ENCODE measurements at places on chromosomes 2 and 18.
A peak's percentile ranks its signal among the peaks of the same experiment; 100 is the strongest.

- no peak for DNase-seq
Measured at GRCh38 chr18:62711781-62712180, 3.6 kb upstream of the PHLPP1 start.

DNA sequence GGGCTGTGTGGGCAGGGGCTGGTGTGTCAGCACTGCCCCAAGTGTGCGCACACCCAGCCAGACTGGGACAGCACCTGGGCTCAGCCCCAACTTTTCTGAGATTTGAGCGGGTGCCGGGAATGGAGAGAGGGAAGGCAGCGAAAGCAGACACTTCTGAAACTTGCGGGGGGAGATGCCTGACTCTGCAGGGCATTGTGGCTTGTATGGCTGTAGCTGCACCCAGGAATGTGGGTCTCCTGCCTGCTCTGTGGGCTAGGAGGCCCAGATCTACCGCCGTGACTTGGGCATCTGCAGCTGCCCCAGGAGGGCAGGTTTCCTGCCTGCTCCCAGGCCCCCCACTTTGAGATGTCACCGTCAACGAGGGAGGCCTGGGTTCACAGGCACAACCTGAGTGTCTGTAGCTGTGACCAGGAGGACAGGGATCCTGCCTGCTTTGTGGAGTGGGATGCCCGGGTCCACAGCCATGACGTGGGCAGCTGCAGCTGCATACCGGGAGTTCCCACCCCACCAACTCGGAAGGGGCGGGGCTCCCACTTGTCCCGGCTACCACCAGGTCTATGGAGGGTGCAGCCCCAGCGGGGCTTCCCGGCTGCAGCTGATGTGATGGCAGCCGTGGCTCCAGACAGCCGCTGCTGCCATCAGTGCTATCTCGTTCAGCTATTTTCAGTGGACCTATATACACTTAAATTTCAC is 95.3 kb downstream of the DOK6 start:
- DNase-seq: no peak

GRCh38 chr2:65300761-65301711 is 73.4 kb downstream of the ACTR2 start:
- peak; percentile 66 for DNase-seq

DNA sequence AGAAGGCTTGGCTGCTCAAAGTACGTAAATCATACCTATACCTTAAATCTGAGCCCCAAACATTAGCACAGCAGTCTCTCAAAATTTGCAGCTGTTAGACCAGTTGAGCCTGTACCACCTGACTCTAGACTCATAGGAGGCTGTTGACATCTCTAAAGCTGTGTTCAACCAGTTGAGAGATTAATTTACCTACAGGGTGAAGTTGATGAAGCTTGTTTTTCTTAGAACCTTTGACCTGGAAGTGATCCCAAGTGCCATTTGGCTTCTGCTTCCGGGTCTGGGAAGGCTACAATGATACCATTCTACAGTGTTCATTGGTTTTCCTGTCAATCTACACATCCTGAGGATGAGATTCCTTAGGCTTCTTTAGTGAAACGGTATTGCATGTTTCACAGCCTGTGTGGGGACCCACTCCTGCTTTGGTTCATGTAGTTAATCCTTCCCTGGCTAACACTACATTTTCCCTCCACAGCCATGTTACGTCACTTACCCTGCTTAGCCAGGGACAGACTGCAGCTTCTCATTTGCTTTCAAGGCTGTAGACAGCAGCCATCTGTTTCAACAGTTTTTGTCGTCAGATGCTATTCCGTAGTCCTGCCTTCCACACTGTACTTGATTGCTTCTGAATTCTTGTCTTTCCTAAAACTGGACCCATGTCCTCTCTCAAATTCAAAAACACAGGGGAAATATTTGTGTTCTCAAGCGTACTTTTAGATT is 4.7 kb upstream of the IL1RL2 start:
- DNase-seq: peak; percentile 78

- no peak for DNase-seq
Measured at GRCh38 chr18:41948544-41949110, 6.4 kb upstream of the PIK3C3 start.

GRCh38 chr2:218856167-218856895 is 3.3 kb upstream of the WNT6 start:
- no peak for DNase-seq

GRCh38 chr2:204434660-204435462 is 110.4 kb upstream of the PARD3B start:
- DNase-seq: no peak

- no peak for DNase-seq
Measured at GRCh38 chr2:176138923-176139660, 9.6 kb downstream of the HOXD8 start.

- DNase-seq: no peak
Measured at GRCh38 chr2:11326677-11327211, 17.7 kb downstream of the ROCK2 start.

DNA sequence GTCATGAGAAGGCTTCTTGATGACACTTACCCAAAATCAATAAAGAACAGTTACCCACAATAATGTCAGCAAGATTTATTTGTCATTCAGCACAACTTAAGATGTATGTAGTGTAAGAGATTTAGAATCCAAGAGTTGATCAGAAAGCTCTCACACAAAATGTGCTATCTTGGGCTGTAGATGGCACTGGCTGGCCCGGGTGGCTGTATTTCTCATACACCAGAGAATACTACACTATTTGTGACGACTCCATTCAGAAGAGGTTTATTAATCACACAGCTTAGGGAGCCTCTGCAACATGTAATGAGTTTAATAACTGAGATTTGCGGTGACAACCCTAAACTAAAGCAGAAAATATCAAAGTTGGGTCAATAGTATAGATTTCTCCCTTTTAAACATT is 530.4 kb upstream of the KLHL29 start:
- no peak for DNase-seq

DNA sequence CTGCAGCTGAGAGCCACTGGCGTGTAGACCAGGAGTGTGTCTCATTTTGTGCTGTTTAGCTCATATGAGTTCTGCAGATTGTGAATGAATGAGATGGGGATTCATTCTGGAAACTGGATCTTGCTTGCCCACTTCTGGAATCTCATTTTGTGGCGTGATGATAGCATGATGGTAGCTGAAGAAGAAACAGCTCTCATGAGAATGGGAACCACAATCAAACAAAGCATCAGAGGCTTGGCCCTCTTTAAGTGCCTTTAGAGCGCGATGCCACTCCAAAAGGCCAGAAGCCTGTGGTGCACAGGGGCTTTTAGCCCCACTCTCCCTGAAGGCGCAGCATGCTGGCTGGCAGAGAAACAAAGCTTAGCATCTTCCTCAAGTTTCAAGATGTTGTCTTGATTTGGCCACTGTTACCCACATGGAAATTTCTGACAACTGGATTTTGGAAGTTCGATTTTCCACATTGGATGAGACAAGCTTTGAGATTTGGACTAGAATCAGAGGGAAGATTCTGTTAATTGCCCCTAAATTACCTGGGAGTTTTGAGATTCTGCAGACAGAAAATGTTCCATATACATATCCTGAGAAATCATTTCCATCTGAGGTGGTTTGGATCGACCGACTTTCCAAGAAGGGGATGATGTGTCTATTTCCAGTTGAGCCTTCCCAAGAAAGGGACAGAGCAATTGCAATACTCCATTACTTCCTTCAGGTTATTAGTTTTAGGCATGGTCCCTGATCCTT is 234.5 kb downstream of the VAPA start:
- DNase-seq: no peak

DNA sequence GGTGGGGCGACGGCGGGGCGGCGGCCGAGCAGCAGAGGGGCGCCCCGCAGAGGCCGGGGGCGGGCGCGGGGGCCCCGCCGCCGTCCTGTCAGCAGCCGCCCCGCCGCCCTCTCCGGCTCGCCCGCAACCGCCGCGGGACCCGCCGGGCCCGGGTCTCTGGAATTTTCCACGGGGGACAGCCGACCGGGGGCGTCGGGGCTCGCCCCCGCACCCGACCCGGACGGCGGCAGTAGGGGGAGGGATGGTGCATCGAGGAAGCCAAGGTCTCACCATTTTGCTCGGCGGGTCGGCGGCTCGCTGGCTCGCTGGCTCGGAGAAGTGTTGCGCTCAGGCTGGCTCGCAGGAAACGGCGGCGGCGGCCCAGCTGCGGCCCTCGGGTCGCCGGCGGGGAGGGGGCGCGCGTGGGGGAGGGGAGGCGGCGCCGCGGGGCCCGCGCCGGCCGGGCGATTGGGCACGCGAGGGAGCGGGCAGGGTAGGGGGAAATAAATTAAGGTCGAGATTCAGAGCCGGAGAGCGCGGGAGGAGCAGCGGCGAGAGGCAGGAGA is 405 bp downstream of the PPP3R1 start:
- DNase-seq: no peak

DNA sequence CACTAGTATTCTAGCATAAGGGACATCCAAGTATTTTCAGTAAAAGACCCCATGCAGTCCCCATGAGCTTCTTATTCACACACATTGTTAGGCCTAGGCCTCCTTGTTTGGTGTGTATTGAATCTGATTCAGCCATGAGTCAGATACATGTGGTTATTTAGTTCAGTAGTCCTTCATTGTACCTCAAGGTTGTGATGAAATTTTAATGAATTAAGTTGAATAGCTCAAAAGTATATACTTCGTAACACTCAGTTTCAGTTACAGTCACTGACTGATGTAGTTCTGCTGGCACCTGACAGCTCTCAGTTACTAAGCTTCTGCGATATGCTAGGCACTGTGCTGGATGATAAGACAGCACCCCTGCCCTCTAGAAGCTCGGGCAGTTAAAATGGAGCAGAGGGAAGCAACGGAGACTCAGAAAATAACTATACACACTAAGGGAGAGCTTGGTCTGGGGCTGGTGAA is 86.4 kb downstream of the XRCC5 start:
- peak; percentile 80 for DNase-seq

DNA sequence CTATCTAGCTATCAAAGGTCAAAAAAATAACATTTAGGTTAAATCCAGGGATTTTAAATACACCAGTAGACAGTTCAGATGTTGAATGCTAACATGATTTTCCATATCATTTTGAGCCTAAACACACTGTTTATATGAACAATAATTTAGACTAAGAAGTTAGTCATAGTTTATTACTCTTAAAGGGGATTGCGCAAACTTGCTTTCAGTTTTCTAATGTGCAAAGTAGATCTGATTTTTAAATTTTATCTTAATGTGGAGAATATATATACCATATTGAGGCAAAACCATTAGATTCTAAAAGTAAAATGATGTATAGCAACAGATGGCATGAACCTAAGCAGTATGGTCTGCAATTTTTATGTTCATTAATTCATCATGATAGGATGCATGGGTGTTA is 76.6 kb downstream of the CDH7 start:
- DNase-seq: no peak

DNA sequence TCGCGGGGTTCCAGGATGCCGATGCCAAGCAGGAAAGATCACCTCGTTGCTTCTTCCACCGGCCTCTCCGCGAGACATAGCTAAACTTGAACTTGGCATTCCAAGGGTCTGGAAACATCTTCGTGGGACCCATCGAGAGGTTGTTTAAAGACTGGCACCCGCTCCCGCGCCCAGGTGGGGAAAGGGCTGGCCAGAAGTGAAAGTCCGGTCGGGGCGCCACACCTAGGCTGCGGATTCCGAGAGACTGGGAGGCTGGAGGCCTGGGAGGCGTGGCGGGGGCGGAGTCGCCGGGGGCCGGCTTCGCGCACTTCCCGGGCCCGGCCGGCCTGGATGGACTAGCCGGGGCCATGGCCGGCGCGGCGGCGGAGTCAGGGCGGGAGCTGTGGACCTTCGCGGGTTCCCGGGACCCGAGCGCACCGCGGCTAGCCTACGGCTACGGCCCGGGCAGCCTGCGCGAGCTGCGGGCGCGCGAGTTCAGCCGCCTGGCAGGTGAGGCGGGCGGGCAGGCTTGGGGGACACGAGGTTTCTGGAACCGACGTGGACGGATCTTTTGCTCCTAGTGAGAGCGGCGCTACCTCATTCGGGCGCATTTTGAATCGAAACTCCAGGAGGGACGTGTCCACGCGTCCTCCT is at the start of gene MOCOS:
Gene MOCOS, plus strand, starts transcription at position 305 of the 633 bp plus-strand sequence. Its CDS starts 43 bp downstream, at position 348.
- DNase-seq: peak; percentile 54

GRCh38 chr18:33781429-33781828 is 203.4 kb downstream of the ASXL3 start:
- no peak for DNase-seq

- DNase-seq: no peak
Measured at GRCh38 chr2:181662287-181662686, 5.4 kb upstream of the CERKL start.

GRCh38 chr18:6546229-6546628 is 131.5 kb upstream of the L3MBTL4 start:
- no peak for DNase-seq

DNA sequence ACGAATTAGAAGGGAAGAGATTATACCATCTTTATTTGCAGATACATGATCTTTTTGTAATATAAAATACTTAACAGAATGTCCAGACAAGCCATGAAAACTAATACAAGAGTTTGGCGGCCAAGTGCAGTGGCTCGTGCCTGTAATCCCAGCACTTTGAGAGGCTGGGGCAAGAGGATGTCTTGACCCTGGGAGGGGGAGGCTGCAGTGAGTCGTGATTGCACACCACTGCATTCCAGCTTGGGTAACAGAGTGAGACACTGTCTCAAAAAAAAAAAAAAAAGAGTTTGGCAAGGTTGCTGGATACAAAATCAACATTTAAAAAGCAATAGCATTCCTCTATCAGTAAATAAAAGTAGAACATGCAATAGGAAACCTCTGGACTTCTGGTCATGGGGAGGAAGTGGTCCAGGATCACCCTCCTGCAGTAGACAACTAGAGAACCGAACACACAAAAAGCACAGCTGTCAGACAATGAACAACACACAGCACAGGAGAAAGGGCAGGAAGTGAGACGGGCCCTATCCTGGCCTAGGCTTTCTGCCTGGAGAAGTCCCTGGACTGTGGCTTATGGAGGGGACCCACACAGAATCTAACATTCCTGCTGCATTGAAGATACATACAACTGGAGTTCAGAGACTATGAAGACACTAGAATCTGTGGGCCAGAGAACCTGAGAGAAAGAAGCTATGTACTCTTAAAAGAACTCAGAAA is 118.9 kb upstream of the ARL4C start:
- no peak for DNase-seq

GRCh38 chr2:32386739-32387138 is 29.9 kb downstream of the BIRC6 start:
- no peak for DNase-seq

DNA sequence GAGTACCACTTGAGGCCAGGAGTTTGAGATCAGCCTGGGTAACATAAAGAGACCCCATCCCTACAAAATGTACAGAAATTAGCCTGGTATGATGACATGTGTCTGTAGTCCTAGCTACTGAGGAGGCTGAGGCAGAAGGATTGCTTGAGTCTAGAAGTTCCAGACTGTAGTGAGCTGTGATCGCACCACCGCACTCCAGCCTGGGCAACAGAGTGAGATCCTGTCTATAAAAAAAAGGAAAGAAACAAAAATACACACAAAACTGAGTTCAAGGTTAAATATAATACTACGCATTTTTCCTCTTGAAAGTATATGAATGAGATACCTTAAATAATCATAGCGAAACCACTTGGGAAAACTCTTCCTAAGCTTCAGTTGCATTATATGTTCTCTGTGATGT is 94.0 kb downstream of the LDLRAD4 start:
- no peak for DNase-seq

GRCh38 chr2:147632198-147632597 is 212.6 kb upstream of the ACVR2A start:
- no peak for DNase-seq

DNA sequence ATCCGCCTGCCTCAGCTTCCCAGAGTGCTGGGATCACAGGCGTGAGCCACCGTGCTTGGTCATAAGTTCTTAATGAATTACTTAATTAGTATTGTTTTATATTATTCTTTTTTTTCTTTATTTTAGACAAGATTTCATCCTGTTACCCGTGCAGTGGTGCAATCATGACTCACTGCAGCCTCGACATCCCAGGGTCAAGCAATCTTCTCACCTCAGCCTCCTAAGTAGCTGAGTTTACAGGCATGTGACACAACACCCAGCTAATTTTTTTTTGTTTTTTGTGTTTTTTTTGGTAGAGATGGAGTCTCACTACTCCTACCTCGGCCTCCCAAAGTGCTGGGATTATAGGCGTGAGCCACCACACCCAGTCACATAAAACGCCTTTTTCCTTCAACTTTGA is 17.3 kb downstream of the C2orf42 start:
- peak; percentile 9 for DNase-seq

Measured in fibroblast of pulmonary artery (primary cell).